Left renal pelvis (tissue), 4 donors: ENCODE measurements at places on chromosomes 1 and 21.

GRCh38 chr1:223709598-223709997 is 2.7 kb upstream of the CAPN2 start:
- no peak for DNase-seq

GRCh38 chr1:191206513-191207207 is 729.0 kb upstream of the BRINP3 start:
- no peak for DNase-seq

- DNase-seq, result no peak
These were observed 1.2 kb downstream of the PKN2 start for GRCh38 chr1:88685259-88685620.

GRCh38 chr1:187771396-187771795 is 942.6 kb downstream of the PLA2G4A start:
- DNase-seq, result no peak

GRCh38 chr1:170410401-170411166 is 121.4 kb upstream of the GORAB start:
- DNase-seq, result no peak

GRCh38 chr1:201939574-201939973 is 6.8 kb downstream of the LMOD1 start:
- no peak for DNase-seq

DNA sequence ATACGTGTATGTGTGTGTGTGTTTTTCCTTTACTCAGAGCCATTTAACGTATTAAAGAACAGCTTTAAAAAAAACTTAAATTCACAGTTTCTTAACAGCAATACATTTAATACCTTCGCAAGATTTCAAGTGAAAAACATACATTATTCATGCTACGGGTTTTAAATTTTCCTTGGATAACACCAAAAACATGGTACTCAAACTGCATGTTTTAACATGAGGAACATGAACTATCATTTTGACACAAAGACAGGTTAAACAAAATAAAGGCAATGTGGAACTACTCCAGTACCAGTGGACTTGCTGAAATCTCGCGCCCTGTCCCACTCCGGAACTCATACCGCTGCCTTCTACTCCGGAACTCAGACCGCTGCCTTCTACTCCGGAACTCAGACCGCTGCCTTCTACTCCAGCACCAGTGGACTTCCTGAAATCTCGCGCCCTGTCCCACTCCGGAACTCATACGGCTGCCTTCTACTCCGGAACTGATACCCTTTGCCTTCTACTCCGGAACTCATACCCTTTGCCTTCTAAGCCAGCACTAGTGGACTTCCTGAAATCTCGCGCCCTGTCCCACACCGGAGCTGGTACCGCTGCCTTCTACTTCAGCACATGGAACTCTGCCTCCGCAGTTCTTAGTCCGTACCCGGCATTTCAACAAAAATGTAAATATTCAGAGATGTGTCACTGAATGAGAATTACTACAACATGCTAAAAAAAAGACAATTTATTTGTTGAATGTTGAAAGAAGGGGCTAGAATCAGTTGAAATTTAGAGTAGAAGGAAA is 148.6 kb downstream of the NCAM2 start:
- DNase-seq, result no peak

GRCh38 chr1:230753191-230753585 is 6.0 kb downstream of the CAPN9 start:
- DNase-seq, result no peak

GRCh38 chr21:32380940-32381339 is 11.9 kb downstream of the URB1 start:
- no peak for DNase-seq

DNA sequence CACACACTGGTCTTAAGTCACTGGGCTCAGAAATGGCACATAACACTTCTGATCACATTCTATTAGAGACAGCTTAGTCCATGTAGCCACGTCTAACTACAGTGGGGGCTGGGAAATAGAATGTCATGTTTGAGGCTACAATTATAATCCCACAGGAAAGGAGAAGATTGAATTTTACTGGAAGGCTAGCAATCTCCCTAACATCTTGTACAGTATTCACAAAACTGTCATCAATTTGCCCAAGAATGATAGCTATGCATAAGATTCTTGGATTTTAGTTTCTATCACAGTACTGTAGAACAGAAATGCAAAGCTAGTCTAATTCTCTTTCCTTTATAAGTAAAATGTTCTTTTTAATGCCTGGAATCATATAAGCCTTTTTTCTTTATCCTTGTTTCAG is 12.7 kb upstream of the ZMYM6 start:
- DNase-seq, result no peak

DNA sequence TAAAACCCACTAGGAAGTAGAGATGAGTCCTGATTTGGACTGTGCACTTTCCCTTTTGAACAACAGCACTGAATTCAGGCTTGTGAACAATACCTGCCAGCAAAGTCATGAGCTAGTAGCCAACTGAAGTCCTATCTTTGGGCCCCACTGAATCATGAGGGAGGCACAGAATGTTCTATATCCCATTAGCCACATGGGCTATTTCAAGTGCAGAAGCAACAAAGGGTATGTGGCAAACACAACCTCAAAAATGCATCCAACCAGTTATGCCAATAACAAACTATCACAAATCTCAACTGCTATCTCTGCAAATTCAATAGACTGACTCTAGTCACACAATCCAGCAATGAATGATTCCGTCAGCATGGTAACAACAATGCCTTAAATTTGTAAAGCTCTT is 276.0 kb downstream of the MRPL39 start:
- no peak for DNase-seq

- no peak for DNase-seq
These were observed 66.8 kb downstream of the CDC14A start for GRCh38 chr1:100419072-100419471.

GRCh38 chr1:167105271-167106118 is 11.6 kb downstream of the STYXL2 start:
- no peak for DNase-seq

- no peak for DNase-seq
These were observed 19.9 kb downstream of the IER5 start for GRCh38 chr1:181108304-181108867.

GRCh38 chr1:18870957-18871356 is 11.5 kb upstream of the TAS1R2 start:
- DNase-seq, result no peak

- DNase-seq, result no peak
These were observed 45.9 kb upstream of the CRB1 start for GRCh38 chr1:197222025-197222685.

- DNase-seq, result no peak
These were observed 554.8 kb upstream of the B3GALT2 start for GRCh38 chr1:193741228-193741627.

- no peak for DNase-seq
These were observed 363.5 kb downstream of the MRPL39 start for GRCh38 chr21:25243808-25244207.

- DNase-seq, result no peak
These were observed 537.3 kb upstream of the PLXNA2 start for GRCh38 chr1:208781391-208782045.

GRCh38 chr1:89953131-89953626 is 41.7 kb upstream of the ZNF326 start:
- DNase-seq, result no peak

- no peak for DNase-seq
These were observed 318.9 kb downstream of the ZNF326 start for GRCh38 chr1:90313778-90314177.

GRCh38 chr1:25137521-25138395 is 94.5 kb downstream of the SYF2 start:
- no peak for DNase-seq

DNA sequence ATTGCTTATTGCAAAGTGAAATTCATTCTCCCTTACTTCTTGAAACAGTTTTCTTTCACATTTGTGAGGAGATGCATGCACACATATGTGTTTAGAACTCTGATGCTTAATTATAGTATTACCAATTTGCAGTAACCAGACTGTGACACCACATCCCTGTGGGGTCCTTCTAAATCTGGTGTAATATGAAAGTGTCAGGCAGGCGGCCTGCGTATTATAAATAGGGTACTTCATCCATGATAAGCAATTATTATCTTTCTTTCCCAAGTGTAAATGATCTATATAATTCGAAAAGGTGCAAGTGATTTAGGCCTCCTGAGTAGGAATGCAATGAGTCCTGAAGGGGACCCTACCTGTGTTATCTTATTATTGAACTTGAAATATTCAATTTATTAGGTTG is 876 bp downstream of the EFCAB7 start:
- DNase-seq, result no peak

DNA sequence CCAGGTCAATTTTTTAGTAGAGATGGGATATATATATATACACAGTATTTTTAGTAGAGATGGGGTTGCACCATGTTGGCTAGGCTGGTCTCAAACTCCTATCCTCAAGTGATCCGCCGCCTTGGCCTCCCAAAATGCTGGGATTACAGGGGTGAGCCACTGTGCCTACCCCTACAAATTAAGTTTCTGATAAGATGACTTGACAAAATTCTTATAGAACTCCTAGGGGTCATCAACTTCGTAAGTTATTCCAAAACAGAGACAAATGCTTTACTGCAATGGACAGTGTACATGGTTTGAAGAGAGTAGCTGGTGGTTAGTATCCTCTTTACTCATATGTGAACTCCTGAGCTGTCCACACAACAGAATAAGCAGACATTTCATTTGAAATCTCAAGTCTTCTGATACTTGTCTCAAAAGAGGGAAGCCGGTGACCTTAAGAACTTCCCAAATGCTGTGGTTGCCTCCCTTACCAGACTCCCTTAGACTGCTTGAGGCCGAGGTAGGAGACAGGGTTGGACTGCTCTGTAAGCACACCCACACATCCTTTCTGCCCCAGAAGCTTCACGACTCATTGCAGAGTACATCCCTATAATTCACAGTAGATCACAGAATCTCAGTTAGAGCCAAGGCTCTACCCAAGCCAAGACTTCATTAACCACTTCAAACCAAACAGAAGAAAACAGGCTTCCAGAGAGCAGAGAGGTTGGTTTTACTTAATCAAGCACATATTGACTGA is 244.1 kb upstream of the IRF2BP2 start:
- no peak for DNase-seq

GRCh38 chr1:203340112-203340790 is 10.7 kb downstream of the FMOD start:
- no peak for DNase-seq

DNA sequence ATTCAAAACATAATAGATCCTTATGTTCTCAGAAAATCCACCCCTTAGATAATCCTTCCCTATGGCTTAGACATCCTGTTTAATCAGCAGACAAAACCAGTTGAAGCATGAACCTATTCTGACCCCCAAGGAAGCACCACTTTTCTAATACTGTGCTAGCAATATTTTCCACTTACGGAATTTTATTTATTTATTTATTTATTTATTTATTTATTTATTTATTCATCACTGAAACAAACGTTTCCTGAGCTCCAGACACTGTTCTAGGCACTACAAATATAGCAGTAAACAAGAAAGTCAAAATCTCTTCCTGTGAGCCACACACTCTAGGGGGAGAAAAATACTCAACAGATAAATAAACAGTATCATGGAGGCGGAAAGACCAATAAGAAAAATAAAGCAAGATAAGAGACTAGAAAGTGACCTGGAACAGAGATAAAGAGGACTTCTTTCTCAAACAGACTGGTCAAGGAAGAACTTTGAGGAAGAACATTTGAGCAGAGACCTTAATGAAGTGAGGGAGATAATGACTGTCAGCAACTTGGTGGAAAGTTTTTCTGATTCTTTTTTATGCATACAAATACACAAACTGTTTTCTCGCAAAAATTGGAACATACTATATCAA is 145.5 kb upstream of the POGK start:
- no peak for DNase-seq
